Effector memory CD8-positive, alpha-beta T cell (primary cell): ENCODE measurements at places on chromosomes 13 and 19.

DNA sequence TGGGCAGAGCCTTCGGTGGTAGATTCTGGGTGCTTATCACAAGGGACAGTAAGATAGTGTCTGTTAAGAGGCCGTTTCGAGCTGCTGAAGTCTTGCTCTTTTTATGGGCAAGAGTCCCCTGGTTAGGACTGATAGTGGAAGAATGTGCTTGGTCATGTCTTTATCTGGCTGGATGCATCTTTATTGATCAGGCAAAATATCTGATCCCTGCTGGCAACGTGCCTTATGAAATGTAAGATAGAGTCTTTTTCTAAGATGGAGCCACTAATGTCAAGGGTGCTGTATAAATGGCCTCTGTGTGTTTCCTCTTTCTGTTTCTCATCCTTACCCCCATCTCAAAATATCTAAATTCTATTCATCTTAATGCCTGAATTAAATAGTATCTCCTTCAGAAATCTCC lies 53.3 kb downstream of the MYO16 start:
- H3K4me1 ChIP-seq = no peaks in the 10 kb centered on the region
- H3K27me3 ChIP-seq = no peaks in the 10 kb centered on the region
- no peak overlapping the region for H3K27ac ChIP-seq
- no peaks in the 10 kb centered on the region for H3K36me3 ChIP-seq
- H3K4me3 ChIP-seq = no peak overlapping the region

- no peak overlapping the region for H3K4me3 ChIP-seq
- H3K4me1 ChIP-seq = no peaks in the 10 kb centered on the region
- DNase-seq = no peak
- H3K27ac ChIP-seq = no peak overlapping the region
These were observed 9.4 kb upstream of the PGLYRP2 start for GRCh38 chr19:15488489-15489226.

- no peak for DNase-seq
- H3K27me3 ChIP-seq = no peaks in the 10 kb centered on the region
- no peak overlapping the region for H3K4me3 ChIP-seq
- no peak overlapping the region for H3K27ac ChIP-seq
- H3K36me3 ChIP-seq = no peaks in the 10 kb centered on the region
These were observed 85.7 kb downstream of the SHISA2 start for GRCh38 chr13:25966086-25966485.

GRCh38 chr19:6226012-6226411 lies 53.8 kb downstream of the MLLT1 start:
- DNase-seq = no peak
- H3K36me3 ChIP-seq = peaks cover 10% of the 10 kb centered on the region
- H3K4me1 ChIP-seq = peaks cover 12% of the 10 kb centered on the region
- no peak overlapping the region for H3K27ac ChIP-seq
- H3K27me3 ChIP-seq = no peaks in the 10 kb centered on the region
- no peak overlapping the region for H3K4me3 ChIP-seq

- peaks cover 4% of the 10 kb centered on the region for H3K4me1 ChIP-seq
- no peak overlapping the region for H3K27ac ChIP-seq
- H3K4me3 ChIP-seq = peak overlapping the region; percentile 29
- H3K27me3 ChIP-seq = peaks cover 83% of the 10 kb centered on the region
These were observed 4.7 kb downstream of the PNMA8A start for GRCh38 chr19:46466536-46467196.

GRCh38 chr19:48603001-48603400 lies 3.5 kb upstream of the SPACA4 start:
- no peak overlapping the region for H3K4me3 ChIP-seq
- DNase-seq = no peak
- no peaks in the 10 kb centered on the region for H3K36me3 ChIP-seq
- H3K4me1 ChIP-seq = no peaks in the 10 kb centered on the region

- H3K4me1 ChIP-seq = no peaks in the 10 kb centered on the region
- H3K27me3 ChIP-seq = no peaks in the 10 kb centered on the region
- no peak overlapping the region for H3K4me3 ChIP-seq
- H3K27ac ChIP-seq = no peak overlapping the region
- DNase-seq = no peak
These were observed 216.3 kb upstream of the PRR20A start for GRCh38 chr13:56924401-56924800.

DNA sequence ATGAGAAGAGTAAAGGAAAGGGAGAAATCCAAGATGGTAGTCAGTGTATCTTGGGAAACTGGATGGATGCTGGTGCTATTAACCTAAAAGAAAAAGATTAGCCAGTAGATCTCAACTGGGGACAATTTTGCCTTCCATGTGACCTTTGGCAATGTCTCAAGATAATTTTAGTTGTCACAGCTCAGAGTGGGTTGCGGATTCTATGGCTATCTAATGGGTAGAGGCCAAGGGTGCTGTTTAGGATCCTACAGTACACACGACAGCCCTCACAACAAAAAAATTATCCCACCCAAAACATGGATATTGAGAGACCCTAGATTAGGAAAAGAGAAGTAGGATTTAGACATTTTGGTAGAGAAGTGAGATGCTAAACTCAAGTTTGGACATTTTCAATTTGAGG lies 258.9 kb downstream of the GPC5 start:
- no peak overlapping the region for H3K27ac ChIP-seq
- no peaks in the 10 kb centered on the region for H3K27me3 ChIP-seq
- H3K4me3 ChIP-seq = no peak overlapping the region
- H3K4me1 ChIP-seq = no peaks in the 10 kb centered on the region

DNA sequence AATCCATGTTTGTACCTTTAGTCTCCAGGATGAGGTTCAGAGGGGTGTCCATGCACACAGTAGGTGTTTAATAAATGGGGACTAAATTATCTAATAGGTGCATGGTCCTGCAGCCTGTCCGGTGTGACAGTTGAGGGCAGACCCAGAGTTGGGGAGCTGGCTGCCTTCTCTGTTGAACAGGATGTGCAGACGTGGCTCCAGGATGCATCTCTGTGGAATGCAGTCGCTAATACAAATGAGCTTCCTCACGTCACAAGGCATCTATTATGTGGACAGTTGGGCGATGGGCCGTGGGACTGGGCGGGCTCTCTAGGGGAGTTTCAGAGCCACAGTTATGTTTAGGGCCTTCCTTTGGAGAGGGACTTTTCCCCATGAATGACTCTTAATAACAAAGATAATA lies 71.0 kb downstream of the SIPA1L3 start:
- H3K4me3 ChIP-seq = no peak overlapping the region
- H3K4me1 ChIP-seq = no peaks in the 10 kb centered on the region
- no peaks in the 10 kb centered on the region for H3K27me3 ChIP-seq
- peaks cover 3% of the 10 kb centered on the region for H3K36me3 ChIP-seq
- no peak overlapping the region for H3K27ac ChIP-seq

DNA sequence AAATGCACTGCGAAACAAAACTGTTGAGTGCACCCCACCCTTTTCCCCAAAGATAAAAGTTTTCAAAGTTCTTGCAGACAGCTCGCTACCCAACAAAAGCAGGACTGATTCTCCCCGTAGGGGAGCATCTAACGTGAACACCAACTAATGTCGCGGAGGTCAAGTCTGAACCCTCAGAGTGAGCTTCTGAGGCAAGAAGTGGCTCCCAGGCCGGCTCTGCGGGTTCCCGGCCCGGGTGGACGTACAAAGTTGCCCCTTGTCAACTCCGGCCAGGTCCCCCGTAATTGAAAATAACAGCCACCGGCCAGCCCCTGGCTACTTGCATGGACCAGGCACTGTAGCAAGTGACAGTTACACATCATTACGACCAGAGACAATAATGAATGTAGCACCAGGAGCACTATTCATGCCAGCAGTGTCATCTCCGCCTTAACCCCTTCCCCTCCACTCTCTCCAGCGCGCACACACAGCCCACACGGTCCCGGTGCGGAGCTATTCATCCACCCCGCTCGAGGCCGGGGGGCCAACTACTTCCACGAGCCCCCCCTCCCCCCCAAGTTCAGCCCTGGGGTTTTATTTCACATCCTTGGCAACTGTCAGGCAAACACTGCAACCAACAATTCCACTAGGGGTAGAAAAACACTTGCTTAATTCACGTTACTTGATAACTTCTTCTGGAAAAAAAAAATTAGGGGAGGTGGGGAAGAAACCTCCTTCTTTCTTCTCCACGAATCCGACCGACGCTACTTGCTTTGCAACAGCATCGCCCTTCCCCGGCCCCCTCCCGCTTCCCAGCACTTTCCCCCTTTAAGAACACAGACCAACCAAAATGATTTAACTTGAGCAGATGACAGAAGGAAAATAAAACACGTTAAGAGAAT lies 1.2 kb downstream of the KLF12 start:
- peak; percentile 35 for DNase-seq
- peaks cover 28% of the 10 kb centered on the region for H3K4me1 ChIP-seq
- peaks cover 45% of the 10 kb centered on the region for H3K36me3 ChIP-seq

DNA sequence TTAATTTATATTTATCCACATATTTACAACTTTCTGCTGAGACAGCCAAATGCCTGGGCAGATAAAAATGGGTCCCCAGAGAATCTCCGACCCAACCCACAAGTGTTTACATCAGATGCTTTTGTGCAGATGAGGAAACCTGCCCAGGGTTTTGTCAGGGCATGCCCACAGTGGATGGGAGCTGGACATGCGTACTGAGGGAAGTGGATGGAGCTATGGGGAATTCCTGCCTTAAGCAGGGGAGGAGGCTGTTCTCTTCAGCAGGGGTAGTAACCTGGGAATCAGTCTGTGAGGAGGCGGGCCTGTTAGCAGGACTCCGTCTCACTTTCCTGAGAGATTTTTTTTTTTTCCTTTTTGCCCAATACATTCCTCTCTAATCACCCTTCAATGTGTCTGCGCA lies 122.9 kb downstream of the RFC3 start:
- no peaks in the 10 kb centered on the region for H3K36me3 ChIP-seq
- no peaks in the 10 kb centered on the region for H3K4me1 ChIP-seq
- H3K4me3 ChIP-seq = no peak overlapping the region
- no peaks in the 10 kb centered on the region for H3K27me3 ChIP-seq
- H3K27ac ChIP-seq = no peak overlapping the region

- no peaks in the 10 kb centered on the region for H3K27me3 ChIP-seq
- no peak overlapping the region for H3K27ac ChIP-seq
- H3K4me3 ChIP-seq = no peak overlapping the region
- no peaks in the 10 kb centered on the region for H3K4me1 ChIP-seq
These were observed 113.3 kb upstream of the SPRY2 start for GRCh38 chr13:80454245-80454644.

- H3K27ac ChIP-seq = peak overlapping the region; percentile 98
- no peaks in the 10 kb centered on the region for H3K27me3 ChIP-seq
- peaks cover 21% of the 10 kb centered on the region for H3K36me3 ChIP-seq
- H3K4me3 ChIP-seq = peak overlapping the region; percentile 87
- peak; percentile 85 for DNase-seq
These were observed 16.1 kb upstream of the RASA3 start for GRCh38 chr13:114148521-114148855.

DNA sequence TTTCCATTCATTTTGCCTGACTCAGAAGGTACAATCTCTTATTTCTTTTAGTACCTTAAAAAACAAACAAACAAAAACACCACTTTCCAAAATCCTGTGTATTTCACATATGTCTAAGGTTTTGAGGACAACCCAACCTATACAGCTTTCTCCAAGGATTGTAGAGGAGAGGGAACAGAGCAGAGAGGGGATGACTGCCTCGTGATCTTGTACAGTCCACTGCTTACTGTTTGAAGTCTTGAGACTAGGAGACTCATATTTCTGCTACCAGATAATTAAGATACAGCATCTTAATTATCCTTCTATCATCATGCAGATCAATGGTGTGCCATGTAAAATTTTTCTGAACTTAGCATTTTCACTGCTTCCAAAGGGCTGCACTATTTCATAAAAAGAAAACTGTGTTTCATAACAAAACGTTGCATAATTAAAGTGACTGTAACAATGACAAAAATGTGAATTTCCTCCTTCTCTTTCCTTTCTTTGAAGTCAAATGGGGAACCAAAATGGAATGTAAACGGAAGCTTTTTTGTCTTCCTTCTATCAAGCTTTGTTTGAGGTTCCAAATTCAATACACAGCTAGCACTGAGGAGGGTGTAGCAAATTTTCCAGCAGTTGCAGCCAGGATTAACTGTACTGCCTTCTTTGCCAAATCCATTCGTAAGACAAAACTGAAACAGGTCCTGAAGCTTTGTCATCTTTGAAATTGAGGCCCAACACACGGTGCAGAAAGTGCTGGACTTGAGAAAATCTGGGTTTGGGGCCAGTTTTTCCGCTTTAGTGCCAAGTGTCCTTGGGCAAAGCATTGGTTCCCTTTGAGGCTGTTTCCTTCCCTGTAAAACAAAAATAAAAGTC lies 34.9 kb upstream of the RCBTB2 start:
- H3K27me3 ChIP-seq = no peaks in the 10 kb centered on the region
- no peak overlapping the region for H3K27ac ChIP-seq
- no peak for DNase-seq

DNA sequence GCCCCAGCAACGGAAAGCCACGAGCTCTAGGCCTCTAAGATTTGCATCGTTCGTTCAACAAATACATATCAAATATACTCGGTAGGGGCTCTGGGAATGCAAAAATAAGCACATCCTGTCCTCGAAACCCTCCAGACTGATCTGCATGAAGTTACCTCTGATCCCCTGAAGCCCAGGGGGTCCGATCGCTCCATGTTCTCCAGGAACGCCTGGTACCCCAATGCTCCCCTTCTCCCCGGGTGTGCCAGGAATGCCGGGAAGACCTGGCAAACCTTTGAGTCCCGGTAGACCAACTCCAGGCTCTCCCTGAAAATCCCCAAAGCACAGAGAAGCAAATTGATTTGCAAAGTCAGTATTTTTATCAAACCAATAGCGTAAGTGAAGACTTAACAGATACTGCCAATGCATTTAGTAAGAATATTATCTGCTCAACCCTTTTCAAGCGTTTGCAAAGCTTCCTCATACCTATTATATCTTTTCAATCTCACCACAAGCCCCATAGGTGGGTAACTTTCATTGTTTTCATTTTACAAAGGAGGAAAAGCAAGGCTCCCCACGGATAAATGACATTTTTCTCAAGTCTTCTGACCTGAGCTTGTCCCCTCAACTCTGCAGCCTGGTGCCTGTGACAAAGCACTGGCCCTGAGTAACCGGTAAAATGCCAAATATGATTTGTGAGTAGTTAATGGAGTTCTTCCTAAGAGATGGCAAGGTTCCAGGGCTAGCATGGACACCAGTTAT lies 127.7 kb downstream of the COL4A1 start:
- DNase-seq = no peak
- no peaks in the 10 kb centered on the region for H3K36me3 ChIP-seq
- H3K4me3 ChIP-seq = no peak overlapping the region

DNA sequence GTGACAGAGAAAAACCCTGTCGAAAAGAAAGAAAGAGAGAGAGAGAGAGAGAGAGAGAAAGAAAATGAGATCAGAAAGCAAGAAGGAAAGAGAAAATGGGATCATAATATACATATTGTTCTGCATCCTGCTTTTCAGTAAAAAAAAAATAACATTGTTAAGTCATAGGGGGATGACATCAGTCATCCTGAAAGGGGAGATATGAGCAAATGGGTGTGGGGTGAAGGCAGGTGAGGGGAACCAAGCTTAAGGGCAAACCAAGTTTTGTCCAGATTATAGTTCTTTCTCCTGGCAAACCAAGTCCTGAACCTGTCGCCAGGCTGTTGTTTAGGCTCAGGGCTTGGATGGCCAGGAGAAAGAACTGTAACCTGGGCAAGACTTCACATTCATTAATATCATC lies 92.6 kb upstream of the TMTC4 start:
- DNase-seq = no peak
- no peak overlapping the region for H3K4me3 ChIP-seq
- H3K27ac ChIP-seq = no peak overlapping the region
- no peaks in the 10 kb centered on the region for H3K36me3 ChIP-seq
